Cardiac septum (tissue), 1 donor: ENCODE measurements at places on chromosomes 12 and 14. TPM values are rescaled to one million over a fixed set of nuclear protein-coding genes. Genes with fewer than 3 reads are reported as not detected.

- no peak for DNase-seq
Measured at GRCh38 chr14:42307239-42307825, 700.7 kb downstream of the LRFN5 start.

- no peak for DNase-seq
Measured at GRCh38 chr12:67709367-67709954, 60.9 kb downstream of the DYRK2 start.

DNA sequence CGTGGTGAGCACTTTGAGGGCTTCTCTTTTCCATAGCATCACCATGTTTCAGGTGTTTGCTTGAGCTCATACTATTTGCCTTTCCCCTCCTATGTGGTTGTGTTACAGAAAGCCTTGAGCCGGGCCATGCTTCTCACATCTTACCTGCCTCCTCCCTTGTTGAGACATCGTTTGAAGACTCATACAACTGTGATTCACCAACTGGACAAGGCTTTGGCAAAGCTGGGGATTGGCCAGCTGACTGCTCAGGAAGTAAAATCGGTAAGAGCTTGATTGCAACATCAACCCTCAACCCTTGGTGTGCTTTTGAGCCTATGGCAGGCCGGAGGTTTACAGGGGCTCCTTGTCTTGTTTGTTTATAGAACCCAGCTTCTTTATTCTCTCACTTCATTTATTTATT is 8.1 kb downstream of the LETMD1 start:
- no peak for DNase-seq

The TSPAN8 gene
- total RNA-seq: not detected

GRCh38 chr14:61258985-61259384 is 22.2 kb downstream of the TMEM30B start:
- DNase-seq: no peak

The DACT1 gene
- total RNA-seq: 3.2 TPM

DNA sequence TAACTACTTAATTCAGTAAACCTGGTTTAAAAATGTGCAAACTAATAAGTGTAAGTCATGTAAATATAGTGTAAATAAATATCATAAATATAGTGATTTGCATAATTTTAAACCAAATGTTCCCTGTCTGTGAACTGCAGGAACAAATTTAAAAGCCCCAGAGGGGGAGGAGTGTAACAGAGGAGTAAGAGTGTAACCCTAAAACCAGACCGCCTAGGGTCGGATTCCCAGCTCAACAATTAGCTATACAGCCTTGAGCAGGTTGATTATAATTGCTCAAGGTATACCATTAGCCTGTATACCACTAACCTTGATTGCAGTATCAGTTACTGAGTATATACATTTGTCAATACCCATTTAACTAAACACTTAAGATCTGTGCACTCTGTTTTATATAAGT is 218.4 kb downstream of the ADAMTS20 start:
- DNase-seq: no peak

GRCh38 chr12:85836197-85837090 is at the start of gene RASSF9:
Gene RASSF9, minus strand, starts transcription at chr12:85836409. Its CDS starts 208 bp downstream, at chr12:85836201.
- DNase-seq: no peak

The ACOT6 gene
- total RNA-seq: not detected

GRCh38 chr12:119804011-119804641 is 73.0 kb downstream of the CIT start:
- no peak for DNase-seq

The ST8SIA1 gene
- 1.5 TPM for total RNA-seq

DNA sequence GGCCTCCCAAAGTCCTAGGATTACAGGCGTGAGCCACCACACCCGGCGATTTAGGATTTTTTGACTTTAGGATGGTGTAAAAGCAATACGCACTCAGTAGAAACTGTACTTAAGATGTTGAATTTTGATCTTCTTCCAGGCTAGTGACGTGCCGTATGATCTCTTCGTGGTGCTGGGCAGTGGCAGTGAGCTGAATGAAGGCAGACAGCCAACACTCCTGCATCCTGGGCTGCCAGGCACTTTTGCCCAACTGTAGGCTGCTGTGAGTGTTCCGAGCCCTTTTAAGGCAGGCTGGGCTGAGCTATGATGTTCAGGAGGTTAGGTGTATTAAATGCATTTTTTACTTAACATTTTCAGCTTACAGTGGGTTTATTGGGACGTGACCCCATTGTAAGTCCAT is 21.3 kb downstream of the IL31 start:
- no peak for DNase-seq

GRCh38 chr12:113478351-113479011 is 6.8 kb upstream of the LHX5 start:
- DNase-seq: no peak

The SIX6 gene
- total RNA-seq: not detected

DNA sequence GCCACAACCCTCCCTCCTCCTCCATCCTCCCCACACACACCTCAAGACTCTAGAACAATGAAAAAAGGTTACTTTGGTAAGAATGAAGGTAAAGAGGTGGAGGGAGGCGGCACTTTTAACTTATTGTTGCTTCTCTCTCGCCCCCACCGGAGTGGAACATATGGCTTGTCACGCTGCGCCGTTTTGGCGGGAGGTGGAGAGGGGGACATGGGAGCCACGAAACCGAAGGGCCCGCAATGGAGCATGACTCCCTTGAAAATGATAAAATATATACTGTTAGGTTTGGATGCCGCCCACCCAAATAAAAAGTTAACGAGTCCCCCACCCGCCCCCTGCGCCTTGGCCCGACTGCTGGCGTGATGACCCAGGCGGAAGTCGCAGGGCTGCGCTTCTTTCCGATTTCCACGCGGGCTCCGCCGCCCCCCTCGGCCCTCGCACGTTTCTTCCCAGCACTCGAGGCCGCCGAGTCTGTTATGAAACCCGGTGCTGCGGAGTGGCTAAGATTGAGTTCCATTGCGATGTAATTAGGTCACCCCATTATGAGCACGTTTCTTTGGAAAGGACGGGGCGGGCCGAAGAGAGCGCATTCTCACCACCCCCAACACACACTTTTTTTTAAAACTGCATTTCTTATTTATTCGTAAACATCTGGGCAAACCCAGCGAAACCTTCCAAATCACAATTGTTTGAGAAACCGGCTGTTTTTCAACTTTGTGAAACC is 1.4 kb upstream of the ZFP36L1 start:
- peak; percentile 95 for DNase-seq

DNA sequence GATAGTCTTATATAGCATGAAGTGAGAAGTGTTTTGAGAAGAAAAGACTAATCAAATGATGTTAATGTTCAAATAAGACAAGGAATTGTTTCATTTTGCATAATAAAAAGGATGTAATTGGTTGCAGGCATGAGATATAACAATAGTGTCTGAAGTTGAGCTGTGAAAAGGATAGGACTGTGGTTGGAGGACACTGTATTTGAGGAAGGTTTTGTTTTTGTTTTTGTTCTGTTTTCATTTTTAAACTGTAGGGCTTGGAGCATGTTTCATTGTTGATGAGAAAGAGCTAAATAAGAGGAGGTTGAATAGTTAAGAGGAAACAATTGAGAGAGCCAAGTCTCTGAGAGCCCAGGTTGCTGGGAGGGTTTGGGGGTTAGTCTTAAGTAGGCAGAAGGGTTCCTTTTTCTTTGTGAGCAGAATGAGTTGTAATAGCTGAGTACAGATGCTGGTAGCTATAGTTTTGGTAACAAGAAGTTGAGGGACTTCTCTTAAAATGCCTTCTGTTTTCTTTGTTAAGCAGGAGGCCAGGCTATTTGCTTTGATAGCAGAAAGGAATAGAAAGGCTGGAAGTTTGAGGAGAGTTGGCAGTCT is 58.4 kb downstream of the CCDC91 start:
- no peak for DNase-seq

DNA sequence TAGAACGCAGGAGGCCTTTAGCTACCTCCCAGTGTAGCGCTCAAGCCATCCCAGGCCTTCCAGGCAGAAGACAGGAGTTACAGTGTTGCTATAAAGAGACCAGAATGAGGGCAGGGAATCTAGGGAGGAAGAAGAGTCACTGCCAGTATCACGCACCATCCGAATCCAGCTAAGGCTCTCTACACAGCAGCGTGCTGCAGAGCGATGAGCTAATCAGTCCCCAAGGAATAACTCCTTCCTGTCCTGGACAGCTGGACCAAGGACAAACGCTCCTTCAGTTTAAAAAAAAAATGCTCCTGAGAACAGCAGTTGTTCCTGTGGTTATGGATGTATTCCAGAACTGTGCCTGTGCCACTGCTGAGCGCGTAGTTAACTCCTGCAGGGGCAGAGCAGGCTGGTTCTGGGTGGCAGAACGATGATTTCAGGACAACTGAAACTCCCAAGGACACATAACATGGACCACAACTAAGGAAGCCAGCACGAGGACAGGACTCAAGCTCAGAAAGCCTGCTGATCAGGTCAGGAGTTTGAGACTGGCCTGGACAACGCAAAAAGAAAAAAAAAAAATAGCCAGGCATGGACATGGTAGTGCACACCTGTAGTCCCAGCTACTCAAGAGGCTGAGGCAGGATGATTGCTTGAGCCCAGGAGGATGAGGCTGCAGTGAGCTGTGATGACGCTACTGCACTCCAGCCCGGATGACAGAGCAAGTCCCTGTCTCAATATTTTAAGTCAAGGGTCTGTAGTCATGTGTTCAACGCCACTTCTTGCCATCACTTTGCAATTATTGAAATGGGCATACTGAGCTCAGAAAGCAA is 2.6 kb downstream of the IFFO1 start:
- DNase-seq: no peak

The RERG gene
- total RNA-seq: 3.1 TPM

The CLEC1A gene
- total RNA-seq: 2.2 TPM

GRCh38 chr12:43180242-43180641 is 371.8 kb downstream of the ADAMTS20 start:
- DNase-seq: no peak

The NUAK1 gene
- total RNA-seq: 66.8 TPM

The HCAR2 gene
- 0.59 TPM for total RNA-seq

DNA sequence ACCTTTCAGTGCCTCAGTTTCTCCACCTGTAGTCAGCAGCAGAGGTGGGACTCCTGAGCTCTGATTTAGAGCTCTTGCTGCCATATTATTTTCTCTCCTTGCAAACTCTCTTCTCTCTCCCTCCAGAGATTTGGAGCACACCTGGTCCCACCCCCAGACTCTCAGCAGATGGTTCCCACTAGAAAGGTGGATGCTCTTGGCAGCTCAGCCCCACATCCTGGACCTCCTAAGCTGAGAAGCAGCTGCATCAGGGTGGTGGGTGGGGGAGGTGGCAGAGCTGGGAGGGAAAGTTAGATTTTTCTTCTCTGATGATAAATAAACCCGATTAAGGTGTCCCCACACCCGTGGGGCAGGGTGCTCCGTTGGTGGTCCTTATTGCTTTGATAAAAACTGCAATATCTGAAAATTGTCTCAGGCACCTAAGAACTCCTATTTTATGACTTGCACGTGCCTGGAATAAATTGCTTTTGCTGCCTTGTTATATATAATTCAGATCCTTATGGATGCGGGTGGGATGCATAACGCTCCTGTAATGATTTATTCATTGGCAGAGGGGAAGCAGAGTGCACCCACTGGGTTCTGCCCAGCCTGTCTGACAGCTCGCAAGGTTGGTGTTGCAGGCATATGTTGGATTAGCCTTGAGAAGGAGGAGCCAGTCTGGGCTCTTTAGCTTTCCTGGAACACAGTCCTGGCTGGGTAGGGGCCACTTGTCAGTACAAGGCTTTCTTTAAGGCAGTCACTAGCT is 214.2 kb downstream of the SUDS3 start:
- DNase-seq: no peak

The ARID4A gene
- total RNA-seq: 22.2 TPM

The RAB15 gene
- total RNA-seq: 60.8 TPM

DNA sequence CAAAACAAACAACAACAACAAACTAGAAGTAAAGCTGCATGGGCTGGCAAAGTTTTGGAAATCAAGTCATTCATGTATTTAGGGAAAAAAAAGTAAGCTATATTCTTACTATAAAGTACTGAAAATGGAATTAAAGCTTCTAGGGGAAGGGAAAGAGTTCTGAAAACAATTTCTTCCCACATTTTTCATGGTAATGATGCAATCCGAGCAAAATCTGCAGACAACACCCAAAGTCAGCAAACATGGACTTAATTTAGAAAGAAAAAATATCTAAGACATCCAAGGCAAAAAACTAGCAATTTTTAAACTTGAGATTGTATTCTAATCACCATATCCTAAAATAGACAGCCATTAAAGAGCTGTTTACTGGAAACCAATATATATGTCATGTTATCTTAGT is 86.3 kb downstream of the LRP6 start:
- DNase-seq: no peak

GRCh38 chr12:94089891-94090290 is 58.5 kb upstream of the PLXNC1 start:
- DNase-seq: no peak

The MOK gene
- 9.5 TPM for total RNA-seq

GRCh38 chr12:93804392-93805179 is 127.4 kb downstream of the CRADD start:
- no peak for DNase-seq

GRCh38 chr12:66087365-66087943 is 43.1 kb downstream of the LLPH start:
- DNase-seq: no peak

GRCh38 chr12:128191380-128191779 is 75.6 kb upstream of the TMEM132C start:
- DNase-seq: no peak

GRCh38 chr12:108839890-108840230 is 17.5 kb downstream of the SSH1 start:
- DNase-seq: no peak

GRCh38 chr14:83520837-83521236 is 1987.2 kb upstream of the SEL1L start:
- DNase-seq: no peak

DNA sequence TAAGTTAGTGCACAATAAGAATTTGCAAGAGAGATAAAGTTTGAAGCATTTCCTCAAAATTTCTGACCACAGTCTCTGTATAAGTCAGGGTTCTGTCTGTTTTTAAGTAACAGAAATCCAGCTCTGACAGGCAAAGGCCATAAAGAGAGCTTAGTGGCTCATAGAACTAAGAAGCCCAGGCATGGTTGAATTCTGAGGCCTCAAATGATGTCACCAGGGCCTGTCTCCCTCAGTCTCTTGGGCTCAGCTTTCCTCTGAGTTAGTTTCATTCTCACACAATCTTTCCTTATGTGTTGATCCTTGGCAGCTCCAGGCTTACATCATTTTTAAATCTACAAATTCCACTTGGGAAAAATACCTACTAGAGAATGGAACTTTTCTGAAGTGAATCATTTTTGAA is 173.4 kb upstream of the ATP2B1 start:
- no peak for DNase-seq

The EIF2S1 gene
- total RNA-seq: 89.8 TPM

DNA sequence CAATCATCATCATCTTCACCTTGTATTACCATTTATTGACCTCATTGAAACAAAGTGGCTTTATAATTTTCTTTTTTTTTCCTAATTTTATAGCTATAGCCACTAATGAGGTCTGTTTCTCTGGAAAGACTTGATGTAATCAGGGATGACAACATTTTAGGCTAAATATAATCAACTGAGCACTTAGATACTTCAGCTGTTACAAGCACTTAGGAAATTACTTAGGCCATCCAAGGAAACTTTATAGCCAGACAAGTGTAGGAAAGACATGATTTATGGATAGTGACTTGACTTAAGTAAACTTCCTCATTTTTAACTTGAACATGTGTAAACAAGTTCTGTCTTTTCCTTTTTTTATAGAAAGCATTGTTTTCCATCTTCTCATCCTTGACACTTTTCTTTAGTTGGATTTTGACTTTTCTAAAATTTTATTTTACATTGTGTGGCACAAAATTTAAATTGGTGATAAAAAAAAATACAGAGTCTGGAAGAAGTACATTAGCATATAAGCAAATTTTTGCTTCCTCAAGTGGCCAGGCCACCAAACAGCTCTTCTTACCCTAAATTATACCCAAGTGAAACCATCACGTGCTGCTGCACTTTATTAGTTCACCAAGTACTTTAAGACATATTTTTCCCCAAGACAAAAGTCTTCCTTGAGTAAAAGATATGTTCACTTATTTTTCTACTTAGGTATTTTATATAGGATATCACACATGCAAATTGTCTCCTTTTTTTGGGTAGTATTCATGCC is 15.1 kb downstream of the CPNE8 start:
- DNase-seq: no peak
